ENCODE measurements at places on chromosomes 5 and 9.
A peak's percentile ranks its signal among the peaks of the same experiment; 100 is the strongest.

- DNase-seq: no peak
Measured at GRCh38 chr9:101636247-101636646, 41.5 kb upstream of the PPP3R2 start.

DNA sequence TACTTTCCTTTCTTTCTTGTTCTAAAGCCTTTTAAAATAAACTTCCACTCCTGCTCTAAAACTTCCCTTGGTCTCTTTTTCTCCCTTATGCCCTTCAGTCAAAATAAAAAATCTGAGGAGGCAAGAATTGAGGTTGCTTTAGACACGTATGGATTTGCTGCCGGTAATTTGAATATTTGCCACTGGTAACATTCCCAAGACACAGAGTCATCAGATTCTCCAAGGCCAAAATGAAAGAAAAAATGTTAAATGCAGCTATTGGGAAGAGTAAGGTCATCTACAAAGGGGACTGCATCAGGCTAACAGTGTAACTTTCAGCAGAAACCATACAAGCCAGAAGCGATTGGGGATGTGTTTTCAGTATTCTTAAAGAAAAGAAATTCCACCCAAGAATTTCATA is 311.1 kb downstream of the CDH18 start:
- no peak for DNase-seq

DNA sequence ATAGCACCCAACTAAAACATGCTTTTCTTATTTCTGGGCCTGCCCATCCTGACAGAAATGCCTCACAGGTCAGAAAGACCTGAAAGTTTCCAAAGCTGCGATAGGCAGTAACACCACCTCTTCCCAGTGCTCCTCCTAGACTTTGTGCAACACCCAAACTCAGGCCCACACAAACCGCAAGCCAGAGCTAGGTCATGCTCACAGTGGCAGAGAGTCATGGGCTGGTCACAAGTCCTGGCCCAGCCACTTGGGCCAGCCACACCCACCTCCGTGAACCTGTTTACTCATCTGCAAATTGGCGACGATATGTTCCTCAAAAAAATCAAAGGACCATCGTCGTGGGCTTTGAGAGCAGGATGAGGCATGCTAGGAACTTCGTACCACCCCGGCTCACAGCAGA is 44.0 kb upstream of the SLC25A51 start:
- no peak for DNase-seq

GRCh38 chr9:135339378-135339973 is 140.1 kb upstream of the PPP1R26 start:
- DNase-seq: no peak

GRCh38 chr5:147554261-147554817 is 44.5 kb upstream of the DPYSL3 start:
- peak; percentile 57 for DNase-seq

- no peak for DNase-seq
Measured at GRCh38 chr5:150758203-150758530, 650 bp downstream of the DCTN4 start.

DNA sequence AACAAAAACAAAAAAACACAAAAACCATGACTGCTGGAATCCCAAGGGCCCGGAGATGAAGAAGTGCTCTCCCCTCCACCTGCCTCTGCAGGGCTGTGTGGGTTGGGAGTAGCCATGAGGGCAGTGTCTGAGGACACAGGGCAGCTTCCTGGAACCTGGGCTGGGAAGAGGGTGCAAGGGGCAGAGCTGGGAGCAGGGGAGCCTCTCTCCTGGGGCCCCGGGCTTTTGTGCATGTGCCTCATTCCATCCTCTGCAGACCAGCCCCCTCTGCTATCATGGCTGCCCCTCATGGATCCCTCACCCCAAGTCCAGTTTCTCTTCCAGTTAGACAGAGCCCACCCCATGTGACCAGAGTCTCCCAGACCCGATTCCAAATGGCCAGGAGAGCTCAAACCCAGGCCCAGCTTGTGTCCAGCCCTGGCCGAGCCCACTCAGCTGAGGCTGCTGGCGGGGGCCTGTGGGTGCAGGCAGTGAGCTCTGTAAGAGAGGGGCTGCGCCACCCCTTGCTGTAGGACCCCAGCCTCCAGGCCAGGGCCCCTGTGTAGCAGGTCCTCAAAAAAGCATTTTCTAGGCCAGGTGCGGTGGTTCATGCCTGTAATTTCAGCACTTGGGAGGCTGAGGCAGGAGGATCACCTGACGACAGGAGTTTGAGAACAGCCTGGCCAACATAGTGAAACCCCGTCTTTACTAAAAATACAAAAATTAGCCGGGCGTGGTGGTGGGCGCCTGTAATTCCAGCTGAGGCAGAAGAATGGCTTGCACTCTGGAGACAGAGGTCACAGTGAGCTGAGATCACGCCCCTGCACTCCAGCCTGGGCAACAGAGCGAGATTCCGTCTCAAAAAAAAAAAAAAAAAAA is 44.5 kb downstream of the PLPP7 start:
- DNase-seq: no peak

DNA sequence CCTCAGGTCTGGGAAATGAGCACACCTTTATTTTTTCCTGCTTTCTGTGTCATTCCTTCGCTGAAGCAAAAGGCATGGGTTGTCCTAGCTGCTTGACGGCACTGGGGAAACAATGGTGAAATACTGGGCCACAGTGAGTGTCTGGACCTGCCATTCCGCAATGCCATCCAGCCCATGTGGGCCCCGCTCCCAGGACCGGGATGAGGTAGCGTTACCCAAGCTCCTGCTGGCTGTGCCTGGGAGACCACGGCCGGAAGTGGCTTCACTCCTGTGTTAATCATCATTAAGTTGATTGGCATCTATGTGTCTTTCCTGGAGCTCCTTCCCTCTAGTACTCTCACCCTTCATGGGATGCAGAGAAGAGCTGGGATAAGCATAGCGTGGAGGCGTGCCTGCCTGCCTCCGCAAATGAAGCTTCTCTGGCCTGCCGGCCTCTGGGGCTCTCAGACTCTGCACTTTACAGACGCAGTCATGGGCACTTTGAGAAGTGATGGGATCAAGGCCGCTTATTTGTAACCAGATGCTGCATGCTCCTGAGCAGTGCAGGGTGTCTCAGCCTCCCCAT is 16.5 kb upstream of the SMIM32 start:
- DNase-seq: no peak

DNA sequence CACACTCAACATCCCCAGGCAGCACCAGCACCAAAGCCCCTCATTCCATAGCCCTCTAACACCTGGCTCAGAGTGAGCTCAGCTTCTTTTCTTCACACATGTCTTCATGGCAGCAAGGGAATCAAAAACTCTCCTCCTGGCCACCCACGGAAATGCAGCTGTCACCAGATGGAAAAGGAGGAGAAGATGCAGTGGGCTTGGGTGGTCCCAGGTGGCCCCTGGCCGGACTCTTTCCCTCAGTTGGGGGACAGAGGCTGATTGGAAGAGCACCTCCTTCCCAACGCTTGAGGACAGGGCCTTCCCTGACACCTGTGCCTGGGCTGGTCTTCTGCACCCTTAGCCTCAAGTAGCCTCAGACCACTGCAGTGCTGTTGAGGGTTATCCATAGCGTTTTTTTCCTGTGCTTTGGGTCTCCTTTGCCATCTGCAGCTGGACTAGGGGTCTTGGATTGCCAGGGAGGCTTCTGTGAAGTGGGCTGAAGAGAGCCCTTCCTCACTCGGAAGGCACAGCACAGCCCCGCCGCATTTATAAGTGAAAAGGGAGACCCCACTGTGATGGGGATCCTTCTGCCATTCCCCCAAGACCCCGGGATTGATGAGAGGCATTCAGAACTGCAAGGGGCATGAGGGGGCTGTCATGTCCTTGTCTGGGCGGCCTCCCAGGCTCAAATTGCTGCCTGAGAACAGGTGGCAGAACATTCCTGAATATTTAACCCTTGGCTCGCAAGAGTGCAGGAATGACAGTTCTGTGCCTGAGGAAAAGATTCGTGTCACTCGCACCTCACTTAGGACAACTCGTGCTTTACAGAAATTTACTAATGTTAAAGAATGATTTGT is 200.0 kb downstream of the AUH start:
- DNase-seq: no peak

GRCh38 chr9:88952086-88952615 is 39.1 kb upstream of the S1PR3 start:
- DNase-seq: no peak

DNA sequence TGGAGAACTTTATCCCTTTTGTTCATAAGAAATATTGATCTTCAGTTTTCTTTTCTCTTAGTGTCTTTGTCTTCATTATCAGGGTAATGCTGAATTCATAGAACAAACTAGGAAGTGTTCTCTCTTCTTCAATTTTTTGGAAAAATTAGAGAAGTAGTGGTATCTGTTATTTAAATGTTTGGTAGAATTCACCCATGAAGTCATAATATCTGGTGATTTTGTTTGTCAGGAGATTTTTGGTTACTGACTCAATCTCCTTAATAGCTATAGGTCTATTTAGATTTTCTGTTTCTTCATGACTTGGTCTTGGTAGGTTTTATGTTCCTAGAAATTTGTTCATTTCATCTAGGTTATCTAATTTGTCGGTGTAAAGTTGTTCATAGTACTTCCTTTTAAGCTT is 45.4 kb upstream of the STARD4 start:
- no peak for DNase-seq

DNA sequence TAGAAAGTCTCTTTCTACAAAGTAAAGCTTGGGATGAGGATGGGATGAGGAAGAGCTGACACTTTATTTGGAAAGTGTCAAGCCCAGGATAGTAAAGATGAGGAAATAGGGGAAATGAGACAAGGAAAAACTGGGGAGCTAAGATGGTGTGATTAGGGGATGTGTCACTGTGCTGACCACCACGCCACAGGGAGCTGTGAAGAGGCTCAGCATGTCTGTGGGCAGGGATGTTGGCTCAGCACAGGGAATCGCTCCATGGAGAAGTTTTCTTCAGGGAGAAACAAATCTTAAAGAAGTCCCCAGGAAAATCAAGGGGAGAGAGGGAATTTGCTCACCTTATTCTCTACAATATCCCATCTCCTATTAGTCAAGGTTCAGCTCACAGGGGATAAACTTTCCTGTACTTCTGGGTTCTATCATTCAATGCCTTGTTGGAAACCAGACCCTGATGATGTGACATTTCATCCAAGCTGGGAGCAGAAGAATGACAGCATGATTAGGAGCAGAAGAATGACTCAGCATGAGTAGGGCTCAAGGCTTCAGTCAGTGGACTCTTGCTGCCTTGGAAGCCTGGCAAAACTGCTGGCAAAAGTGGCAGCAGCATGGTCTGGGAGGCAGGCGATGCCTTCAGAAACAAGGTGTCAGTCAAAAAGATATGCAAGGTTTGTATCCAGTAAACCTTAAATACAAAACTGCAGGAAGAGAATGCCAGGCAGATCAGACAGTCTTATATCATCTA is 4.9 kb downstream of the HSPB3 start:
- peak; percentile 48 for DNase-seq

GRCh38 chr5:178993236-178993765 is 1.8 kb downstream of the GRM6 start:
- DNase-seq: no peak

GRCh38 chr9:7176561-7176960 is 418.8 kb downstream of the KDM4C start:
- no peak for DNase-seq

GRCh38 chr5:158287643-158288271 is 428.8 kb upstream of the CLINT1 start:
- DNase-seq: no peak

GRCh38 chr5:113034182-113034773 is 57.7 kb downstream of the DCP2 start:
- DNase-seq: peak; percentile 40

DNA sequence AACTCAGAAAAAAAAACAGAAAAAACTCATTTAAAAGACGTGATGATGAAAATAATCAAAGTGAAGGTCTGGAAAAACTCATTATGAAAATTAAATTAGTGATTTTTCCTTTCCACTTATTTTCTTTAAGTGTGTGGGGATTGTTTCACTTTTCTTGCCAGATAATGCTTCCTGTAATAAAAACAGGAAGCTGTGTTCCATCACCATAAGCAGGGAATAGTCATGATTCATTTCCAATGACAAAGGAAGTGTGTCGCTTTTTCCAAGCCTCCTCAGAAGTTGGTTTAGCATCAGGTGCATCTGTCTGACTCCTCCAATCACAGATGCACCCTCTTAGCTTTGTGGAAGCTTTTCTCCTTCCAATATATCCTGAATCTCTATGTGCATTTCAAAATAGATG is 2068.7 kb downstream of the MAT2B start:
- DNase-seq: no peak

All from hepatic stellate cell (primary cell).